ENCODE measurements at places on chromosomes 16 and 17. TPM values are rescaled to one million over a fixed set of nuclear protein-coding genes. Genes with fewer than 3 reads are reported as not detected.

Gene SPATA32
- total RNA-seq = not detected

DNA sequence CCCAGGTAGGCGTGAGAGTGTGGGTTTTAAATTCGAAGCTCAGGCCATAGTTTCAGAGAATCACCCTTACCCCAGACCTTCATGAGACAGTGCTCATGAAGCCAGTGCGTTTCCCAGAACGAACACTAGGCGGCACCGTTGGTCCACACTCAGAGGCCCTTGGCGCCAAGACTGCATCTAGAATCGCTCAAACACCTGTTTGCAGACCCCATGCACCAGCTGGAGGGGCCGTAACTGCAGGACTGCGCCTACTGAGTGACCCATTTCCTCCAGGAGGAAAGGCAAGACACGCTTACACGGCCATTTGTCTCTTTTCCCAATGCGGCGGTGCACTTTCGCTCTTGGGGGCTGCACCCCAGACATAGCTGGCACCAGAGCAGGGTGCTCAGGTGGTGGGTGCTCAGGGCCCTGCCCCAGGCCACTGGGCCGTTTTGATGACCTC is 34.0 kb downstream of the ADGRG5 start:
- H3K4me1 ChIP-seq = peaks cover 15% of the 10 kb centered on the region
- H3K27ac ChIP-seq = no peak overlapping the region
- peaks cover 5% of the 10 kb centered on the region for H3K27me3 ChIP-seq
- H3K4me3 ChIP-seq = no peak overlapping the region

GRCh38 chr16:70735141-70735979 is 49.5 kb upstream of the MTSS2 start:
- no peaks in the 10 kb centered on the region for H3K27me3 ChIP-seq
- H3K36me3 ChIP-seq = peaks cover 8% of the 10 kb centered on the region
- DNase-seq = no peak
- peaks cover 53% of the 10 kb centered on the region for H3K4me1 ChIP-seq
- H3K4me3 ChIP-seq = no peak overlapping the region
- H3K27ac ChIP-seq = peak overlapping the region; percentile 92

- peak overlapping the region; percentile 85 for H3K27ac ChIP-seq
- no peak for DNase-seq
- peaks cover 50% of the 10 kb centered on the region for H3K4me1 ChIP-seq
- no peaks in the 10 kb centered on the region for H3K27me3 ChIP-seq
- H3K4me3 ChIP-seq = peak overlapping the region; percentile 7
- H3K36me3 ChIP-seq = peaks cover 30% of the 10 kb centered on the region
Observed at GRCh38 chr17:10681866-10682446, 15.4 kb downstream of the SCO1 start.

GRCh38 chr16:71514476-71514875 is 11.8 kb upstream of the CHST4 start:
- peaks cover 18% of the 10 kb centered on the region for H3K27me3 ChIP-seq
- no peak overlapping the region for H3K27ac ChIP-seq
- no peak for DNase-seq
- no peak overlapping the region for H3K4me3 ChIP-seq
- H3K36me3 ChIP-seq = peaks cover under 1% of the 10 kb centered on the region

GRCh38 chr17:5921512-5922282 is 148.5 kb upstream of the WSCD1 start:
- no peaks in the 10 kb centered on the region for H3K36me3 ChIP-seq
- DNase-seq = no peak
- H3K27ac ChIP-seq = no peak overlapping the region

DNA sequence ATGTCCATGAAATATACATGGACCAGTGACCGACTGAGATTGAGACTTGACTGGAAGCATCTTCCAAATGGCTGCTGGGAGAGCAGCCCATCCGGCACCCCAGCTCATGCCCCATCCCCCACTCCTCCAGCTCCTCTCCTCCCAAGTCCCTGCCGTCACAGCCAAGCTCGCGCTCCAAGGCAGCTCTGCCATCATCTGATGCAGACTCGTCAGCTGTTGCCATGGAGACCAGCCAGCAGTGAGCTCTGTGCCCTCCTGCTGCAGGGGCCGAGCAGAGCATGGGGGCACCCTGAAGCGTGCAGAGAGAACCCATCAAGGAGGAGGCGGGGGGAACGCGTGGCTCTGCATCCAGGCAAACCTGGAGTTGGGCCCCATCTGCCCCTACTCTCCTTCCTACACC is 74.5 kb upstream of the TNRC6C start:
- no peaks in the 10 kb centered on the region for H3K36me3 ChIP-seq
- H3K4me1 ChIP-seq = peaks cover 35% of the 10 kb centered on the region
- peaks cover 52% of the 10 kb centered on the region for H3K27me3 ChIP-seq
- no peak for DNase-seq

All from chondrocyte (in vitro differentiated cells).